ENCODE measurements at places on chromosomes 4 and X. TPM values are rescaled to one million over a fixed set of nuclear protein-coding genes. Genes with fewer than 3 reads are reported as not detected.
A peak's percentile ranks its signal among the peaks of the same experiment; 100 is the strongest.

XAGE2 gene
- total RNA-seq, result not detected

WDR13 gene
- total RNA-seq, result 49.1 TPM

AIMP1 gene
- 51.6 TPM for total RNA-seq

FLNA gene
- 2,536 TPM for total RNA-seq

CLTRN gene
- 0.22 TPM for total RNA-seq

ATOH1 gene
- not detected for total RNA-seq

ASMT gene
- 0.57 TPM for total RNA-seq

AMBN gene
- not detected for total RNA-seq

ARL9 gene
- not detected for total RNA-seq

MAGEE1 gene
- 8.4 TPM for total RNA-seq

GLUD2 gene
- total RNA-seq, result 0.17 TPM

GRCh38 chrX:46477435-46477834, 67.8 kb downstream of the ZNF674 start:
- no peak for DNase-seq

GRCh38 chrX:25015486-25016360, at the start of gene ARX:
ARX (minus strand) TSS chrX:25015965; CDS start chrX:25015737, 228 bp downstream.
- no peak for DNase-seq

GRCh38 chrX:102712216-102712966, at the start of gene GPRASP2:
GPRASP2 (plus strand) TSS chrX:102712448; CDS start chrX:102714870, 2,422 bp downstream.
- DNase-seq, result peak; percentile 9

GRCh38 chrX:116278826-116279225, 108.3 kb downstream of the AGTR2 start:
- no peak for DNase-seq

- DNase-seq, result no peak
Observed at GRCh38 chrX:48905090-48905790, 6.2 kb downstream of the SLC35A2 start.

DNA sequence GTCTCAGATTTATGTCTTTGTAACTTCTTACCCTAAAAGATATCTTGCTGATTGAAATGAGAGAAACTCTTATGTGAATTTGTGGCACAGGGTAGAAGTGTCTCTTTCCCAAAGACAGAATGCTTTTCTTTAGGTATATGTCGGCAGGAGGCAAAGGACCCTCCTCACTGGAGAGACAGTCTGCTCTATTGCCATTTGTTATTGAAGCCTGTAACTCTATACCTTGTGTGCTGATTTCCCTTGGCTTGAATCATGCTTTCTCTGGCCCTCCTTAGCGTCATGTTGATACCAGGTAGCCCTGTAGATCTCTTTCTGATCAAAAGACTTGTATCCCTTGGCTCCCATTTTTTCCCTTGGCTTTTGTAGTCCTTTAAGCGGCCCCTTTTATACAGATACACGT, 284.3 kb downstream of the CXXC4 start:
- DNase-seq, result no peak

GRCh38 chr4:140255927-140256326, 101.9 kb upstream of the MAML3 start:
- DNase-seq, result no peak

DNA sequence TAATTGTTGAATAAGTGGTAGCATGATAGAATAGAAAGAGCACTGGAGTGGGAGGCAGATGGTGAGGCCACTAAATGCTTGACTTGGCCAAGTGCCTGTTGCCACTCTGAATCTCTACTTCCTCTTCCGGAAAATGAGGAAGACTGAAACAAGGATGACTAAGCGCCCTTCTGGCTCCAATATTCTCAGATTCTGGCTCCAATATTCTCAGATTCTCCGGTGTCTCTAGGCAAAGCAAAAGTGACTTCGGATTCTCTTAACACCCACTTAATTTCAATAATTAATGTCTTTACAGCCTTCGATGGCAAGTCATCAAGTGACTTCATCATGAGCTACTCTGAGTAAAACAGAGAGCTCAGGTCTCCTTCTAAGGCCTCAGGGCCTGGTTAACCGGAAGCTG, 402.2 kb upstream of the FGF13 start:
- DNase-seq, result no peak

DNA sequence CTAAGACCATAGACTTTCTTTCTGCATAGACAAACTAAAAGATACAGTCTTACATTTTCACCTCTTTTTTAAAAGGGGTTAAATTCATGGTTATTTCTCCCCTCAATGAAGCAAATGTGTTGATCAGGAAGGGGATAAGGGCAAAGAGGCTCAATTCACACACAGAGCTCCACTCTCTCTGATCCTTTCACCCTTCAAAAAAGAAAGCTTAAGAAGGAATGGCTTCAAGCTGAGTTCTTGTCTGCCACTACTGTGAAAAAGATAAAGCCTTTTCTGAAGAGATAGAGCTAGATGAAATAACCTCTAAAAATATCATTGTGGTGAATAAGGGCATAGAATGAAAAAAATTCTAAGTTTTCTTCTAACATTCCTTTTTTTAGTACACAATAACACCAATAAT, 28.3 kb downstream of the SEPSECS start:
- DNase-seq, result no peak

GRCh38 chr4:180009316-180009715, 2233.9 kb upstream of the TENM3 start:
- no peak for DNase-seq

- DNase-seq, result no peak
Observed at GRCh38 chr4:140189805-140190204, 35.8 kb upstream of the MAML3 start.

DNA sequence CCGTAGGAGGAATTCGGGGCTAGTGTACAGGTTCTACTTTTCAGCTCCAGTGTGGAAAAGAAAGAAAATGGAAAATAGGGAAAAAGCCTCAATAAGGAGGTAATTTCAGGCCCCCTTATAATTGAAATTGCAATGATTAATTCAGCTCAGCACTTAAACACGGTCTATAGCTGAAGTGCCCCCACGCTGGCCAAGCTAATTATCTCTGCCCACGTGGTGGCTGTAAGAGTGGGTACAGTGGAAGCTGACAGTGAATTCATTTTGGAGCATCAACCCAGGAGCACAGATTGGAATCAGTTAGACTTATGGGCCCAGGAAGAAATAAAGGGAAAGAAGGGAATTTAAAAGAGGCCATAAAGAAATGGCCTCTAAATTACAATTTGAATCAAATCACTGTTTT, 631.1 kb upstream of the CPEB2 start:
- no peak for DNase-seq

GRCh38 chr4:58636381-58636780, 1526.2 kb upstream of the IGFBP7 start:
- no peak for DNase-seq
